ENCODE measurements at places on chromosomes 16 and 17.

DNA sequence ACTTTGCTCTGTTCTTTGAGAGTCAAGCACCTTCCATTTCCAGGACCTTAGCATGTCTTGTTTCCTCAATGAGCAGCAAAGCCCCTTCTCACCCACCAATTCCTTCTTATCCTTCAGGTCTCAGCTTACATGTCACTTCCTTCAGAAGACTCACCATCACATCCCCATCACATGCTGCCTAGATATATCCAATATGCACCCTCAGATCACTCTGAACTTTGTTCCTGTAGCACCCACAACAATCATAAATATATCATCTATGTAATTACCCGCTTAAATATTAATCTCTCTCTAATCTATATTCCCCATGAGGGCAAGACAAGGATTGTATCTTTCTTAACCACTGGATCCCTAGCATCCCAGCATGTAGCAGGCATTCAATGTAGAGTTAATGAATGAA lies 30.4 kb downstream of the KANSL1 start:
- no peak for DNase-seq
- peaks cover 14% of the 10 kb centered on the region for H3K4me1 ChIP-seq
- no peaks in the 10 kb centered on the region for H3K36me3 ChIP-seq
- H3K4me3 ChIP-seq, result no peak overlapping the region

- peaks cover 29% of the 10 kb centered on the region for H3K27me3 ChIP-seq
- H3K27ac ChIP-seq, result no peak overlapping the region
- no peak overlapping the region for H3K4me3 ChIP-seq
- H3K4me1 ChIP-seq, result no peaks in the 10 kb centered on the region
- H3K36me3 ChIP-seq, result no peaks in the 10 kb centered on the region
These were observed 650 bp downstream of the EPN3 start for GRCh38 chr17:50533185-50533584.

DNA sequence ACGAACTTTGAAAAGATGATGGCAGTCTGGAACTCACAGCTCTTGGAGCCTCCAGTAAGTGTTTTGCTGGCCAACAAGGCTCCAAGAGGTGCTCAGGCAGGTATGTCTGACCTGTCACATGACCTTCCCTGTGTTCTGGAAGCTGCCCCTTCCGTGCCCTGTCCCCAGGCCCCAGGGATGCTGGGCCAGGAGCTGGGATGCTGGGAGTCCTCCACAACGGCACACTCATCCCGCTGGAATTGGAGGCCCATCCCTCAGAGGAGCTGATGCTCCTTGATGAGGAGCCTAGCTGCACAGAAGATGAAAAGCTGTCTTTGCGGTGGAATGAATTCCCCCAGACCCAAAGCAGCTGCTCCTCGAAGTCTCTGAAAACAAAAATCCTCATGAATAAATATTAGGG lies 47.8 kb downstream of the HOXB1 start:
- no peak overlapping the region for H3K4me3 ChIP-seq
- peak overlapping the region; percentile 96 for H3K27ac ChIP-seq
- no peak for DNase-seq
- no peaks in the 10 kb centered on the region for H3K27me3 ChIP-seq
- peaks cover 28% of the 10 kb centered on the region for H3K4me1 ChIP-seq

- H3K4me1 ChIP-seq, result no peaks in the 10 kb centered on the region
- H3K27me3 ChIP-seq, result no peaks in the 10 kb centered on the region
- H3K4me3 ChIP-seq, result no peak overlapping the region
- H3K36me3 ChIP-seq, result no peaks in the 10 kb centered on the region
- no peak for DNase-seq
These were observed 323.2 kb upstream of the CDH5 start for GRCh38 chr16:66043326-66043725.

DNA sequence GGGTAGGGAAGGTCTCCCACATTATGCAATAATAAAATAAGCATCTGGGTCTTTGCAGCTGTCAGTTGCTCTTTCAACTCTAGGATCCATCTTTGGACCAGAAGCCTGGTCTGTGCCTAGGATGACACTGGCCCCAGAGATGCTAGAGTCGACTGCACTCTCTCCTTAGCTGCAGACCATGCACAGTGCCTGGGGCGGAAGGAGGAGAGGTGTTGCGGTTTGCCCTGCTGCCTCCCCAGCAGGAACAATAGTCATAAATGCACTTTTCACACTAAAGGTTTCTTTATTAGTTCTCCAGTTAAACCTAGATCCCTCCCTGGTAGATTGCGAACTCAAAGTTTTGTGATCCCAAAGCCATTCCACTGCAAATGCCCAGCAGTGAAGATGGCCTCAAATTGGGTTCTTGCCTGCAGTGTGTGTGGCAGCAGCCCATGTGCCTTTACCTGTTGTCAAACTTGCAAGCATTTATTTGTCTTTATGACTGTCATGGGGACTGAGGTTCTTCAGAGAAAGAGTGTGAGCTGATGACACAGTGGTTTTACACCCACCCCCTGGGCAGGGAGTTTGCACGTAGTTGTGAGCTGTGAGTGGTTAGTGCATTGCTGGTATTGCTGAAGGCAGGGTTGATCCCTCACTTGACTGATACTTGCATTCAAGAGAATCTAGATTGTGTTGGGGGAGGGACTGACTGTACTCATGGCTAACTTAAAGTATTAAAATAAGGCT lies 10.3 kb downstream of the ATXN1L start:
- no peak overlapping the region for H3K4me3 ChIP-seq
- H3K27ac ChIP-seq, result no peak overlapping the region
- peaks cover 8% of the 10 kb centered on the region for H3K36me3 ChIP-seq
- no peaks in the 10 kb centered on the region for H3K27me3 ChIP-seq
- no peak for DNase-seq
